ENCODE measurements at places on chromosomes 6 and 20.

DNA sequence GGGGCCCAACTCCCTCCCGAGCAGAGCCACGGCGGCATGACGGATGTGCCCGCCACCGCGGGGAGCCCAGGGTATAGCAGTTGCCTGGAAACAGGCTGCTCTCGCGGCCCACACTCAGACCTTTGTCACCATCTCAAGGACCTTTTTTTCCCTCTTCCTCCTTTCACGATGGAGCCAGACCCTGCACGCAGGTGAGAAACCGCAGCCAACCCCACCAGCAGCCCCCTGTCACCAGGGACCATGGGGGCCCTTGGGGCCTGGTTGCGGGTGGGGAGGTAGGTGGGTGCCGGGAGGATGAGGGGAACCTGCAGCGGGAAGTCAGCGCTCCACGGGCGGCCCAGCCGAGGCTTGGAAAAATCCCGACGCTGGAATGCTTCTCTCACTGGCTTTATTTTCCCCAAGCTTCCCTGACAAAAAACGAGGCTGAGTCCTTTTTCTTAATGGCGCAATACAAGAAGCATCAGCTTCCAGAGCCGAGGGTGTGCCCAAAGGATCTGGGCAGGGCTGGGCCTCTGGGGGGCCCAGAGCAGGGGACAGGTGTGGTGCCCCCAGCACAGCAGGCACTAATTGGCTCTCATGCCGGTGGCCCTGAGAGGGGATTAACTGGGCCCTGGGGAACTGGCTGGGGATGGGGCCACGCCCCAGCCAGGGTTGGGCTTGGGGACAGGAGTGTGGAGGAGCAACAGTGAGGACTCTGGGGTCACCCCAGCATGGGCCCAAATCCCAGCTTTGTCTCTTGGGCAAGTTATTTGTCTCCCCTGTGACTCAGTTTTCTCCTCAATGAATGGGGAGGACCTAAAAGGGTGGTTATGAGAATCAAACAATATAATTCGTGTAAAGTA is 23.9 kb downstream of the NOL4L start:
- DNase-seq: no peak

- peak; percentile 97 for DNase-seq
Measured at GRCh38 chr20:35008411-35009342, 53.0 kb downstream of the MYH7B start.

GRCh38 chr20:5862703-5863039 is 87.7 kb downstream of the TRMT6 start:
- no peak for DNase-seq

DNA sequence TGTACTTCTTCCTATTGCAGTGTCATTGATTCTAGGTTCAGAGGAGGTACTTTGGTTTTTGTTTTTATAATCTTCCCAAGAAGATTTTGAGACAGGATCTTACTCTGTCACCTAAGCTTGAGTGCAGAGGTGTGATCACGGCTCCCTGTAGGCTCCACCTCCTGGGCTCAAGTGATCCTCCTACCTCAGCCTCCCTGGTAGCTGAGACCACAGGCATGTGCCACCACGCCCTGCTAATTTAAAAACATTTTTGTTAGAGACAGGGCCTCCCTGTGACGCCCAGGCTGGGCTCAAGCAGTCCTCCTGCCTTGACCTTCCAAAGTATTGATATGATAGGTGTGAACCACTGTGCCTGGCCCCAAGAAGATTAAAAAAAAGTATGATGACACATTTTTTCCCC is 3.4 kb upstream of the SLC17A5 start:
- DNase-seq: no peak

GRCh38 chr20:37544386-37544785 is 16.7 kb upstream of the BLCAP start:
- no peak for DNase-seq

DNA sequence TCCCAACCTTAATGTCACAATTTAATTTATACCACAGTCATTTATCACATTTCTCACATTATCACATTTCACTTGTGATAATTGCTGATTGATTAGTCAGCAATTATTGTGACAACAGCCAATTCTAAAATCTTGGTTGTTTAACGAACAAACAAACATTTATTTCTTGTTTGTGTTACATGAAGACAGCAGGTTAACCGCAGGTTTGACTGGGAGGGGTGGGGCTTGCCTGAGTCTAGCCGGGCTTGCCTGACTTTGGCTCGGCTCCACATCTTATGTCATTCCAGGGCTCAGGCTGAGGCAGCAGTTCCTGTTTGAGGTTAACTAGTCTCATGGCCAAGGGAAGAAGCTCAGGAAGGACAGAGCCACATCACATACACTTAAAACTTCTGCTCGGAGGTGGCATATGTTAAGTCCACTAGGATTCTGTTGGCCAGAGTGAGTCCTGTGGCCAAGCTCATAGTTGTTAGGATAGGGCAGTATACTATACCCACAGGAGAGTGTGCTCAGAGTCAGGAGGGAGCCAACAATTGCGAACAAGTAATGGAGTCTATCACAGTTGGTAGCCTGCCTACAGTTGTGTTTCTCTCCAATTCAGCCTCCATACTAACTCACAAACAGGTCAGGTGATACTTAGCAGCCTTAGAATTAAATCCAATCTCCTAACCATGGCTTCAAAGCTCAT is 90.0 kb upstream of the IFNGR1 start:
- DNase-seq: peak; percentile 18

DNA sequence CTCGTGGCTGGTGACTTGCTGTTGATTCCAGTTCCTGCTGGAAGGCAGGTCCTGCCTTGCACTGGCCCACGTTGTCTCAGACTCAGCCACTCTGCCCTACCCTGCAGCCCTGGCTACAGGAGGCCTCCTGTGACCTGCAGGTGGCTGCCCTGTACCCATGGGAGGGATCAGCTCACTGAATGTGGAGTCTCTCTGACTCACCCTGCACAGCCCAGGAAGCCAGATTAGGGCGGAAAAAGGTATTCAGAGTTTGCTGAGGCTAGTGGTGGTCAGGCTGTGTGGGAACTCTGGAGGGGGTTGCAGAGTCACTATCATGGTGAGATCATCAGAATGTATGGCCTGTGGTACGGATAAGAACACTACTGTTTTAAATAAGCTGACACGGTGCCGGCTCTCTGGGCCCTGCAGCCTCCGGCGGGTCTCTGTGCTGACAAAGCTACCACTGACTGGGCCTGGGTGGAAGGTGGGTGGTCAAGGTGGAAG is 24.7 kb upstream of the PYGB start:
- DNase-seq: no peak

GRCh38 chr20:54623991-54624569 is 148.7 kb downstream of the DOK5 start:
- DNase-seq: no peak

DNA sequence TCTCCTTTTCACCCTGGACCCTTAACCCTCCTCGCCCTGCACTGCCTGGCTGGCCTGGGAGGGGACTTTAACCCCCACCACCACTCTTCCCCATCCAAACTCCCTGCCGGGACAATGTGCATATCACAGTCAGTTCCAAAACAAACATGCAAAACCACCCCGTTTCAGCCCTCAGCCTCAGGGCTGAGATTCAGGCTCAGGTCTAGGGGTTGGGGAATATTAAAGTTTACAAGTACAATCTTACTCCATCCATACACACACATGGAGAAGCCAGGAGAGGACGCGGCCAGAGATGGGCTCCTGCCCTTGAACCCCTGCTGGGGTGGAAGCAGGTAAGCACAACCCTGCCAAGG is 534 bp downstream of the KIAA1755 start:
- DNase-seq: no peak

- DNase-seq: no peak
Measured at GRCh38 chr6:119171864-119172588, 93.6 kb upstream of the FAM184A start.

DNA sequence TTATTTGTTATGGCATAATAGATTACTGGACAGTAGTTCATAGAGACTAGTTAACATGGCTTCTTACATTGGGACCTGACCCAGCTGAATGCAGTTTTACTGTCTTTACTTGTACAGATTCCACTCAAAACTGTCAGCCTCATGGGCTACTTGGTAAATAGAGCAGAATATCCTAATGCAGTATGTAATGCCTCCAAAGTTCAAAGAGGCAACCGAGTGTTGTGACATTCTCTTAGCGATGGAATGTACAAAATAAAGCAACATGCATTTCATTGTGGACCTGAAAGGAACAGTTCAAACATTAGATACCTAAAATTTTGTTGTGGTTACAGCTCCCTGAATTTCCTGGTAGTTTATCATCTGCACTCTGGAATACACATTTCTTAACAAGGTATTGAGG is 29.1 kb upstream of the RGS17 start:
- no peak for DNase-seq

- DNase-seq: peak; percentile 16
Measured at GRCh38 chr6:165987483-165988301, 180.0 kb downstream of the TBXT start.

DNA sequence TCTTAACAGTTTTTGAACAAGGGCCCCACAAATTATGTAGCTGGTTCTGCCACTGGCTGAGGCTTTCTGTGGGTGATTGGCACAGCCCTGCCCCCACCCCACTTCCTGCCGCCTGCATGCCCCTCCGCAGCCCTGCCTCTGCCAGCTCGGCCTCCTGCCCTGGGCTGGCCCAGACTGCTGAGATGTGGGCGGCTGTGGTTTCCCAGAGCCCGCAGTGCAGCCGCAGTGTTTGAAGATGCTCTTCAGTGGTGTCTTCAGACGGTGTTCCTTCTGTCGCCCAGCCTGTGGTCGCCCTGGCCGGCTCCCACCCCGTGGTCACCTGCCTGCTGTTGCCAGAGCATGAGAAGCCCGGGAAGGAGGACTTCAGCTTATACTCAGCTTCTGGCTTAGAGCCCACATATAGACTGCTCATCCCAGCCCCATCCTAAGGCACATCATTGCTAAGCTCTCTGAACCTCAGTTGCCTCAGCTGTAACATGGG is 154.3 kb downstream of the VEGFA start:
- no peak for DNase-seq

- DNase-seq: no peak
Measured at GRCh38 chr6:158290659-158291058, 21.6 kb upstream of the TULP4 start.

- DNase-seq: no peak
Measured at GRCh38 chr6:119626884-119627619, 277.5 kb upstream of the MAN1A1 start.

- no peak for DNase-seq
Measured at GRCh38 chr6:128421788-128422187, 98.6 kb downstream of the PTPRK start.

- no peak for DNase-seq
Measured at GRCh38 chr6:51184046-51184445, 365.4 kb downstream of the TFAP2B start.

DNA sequence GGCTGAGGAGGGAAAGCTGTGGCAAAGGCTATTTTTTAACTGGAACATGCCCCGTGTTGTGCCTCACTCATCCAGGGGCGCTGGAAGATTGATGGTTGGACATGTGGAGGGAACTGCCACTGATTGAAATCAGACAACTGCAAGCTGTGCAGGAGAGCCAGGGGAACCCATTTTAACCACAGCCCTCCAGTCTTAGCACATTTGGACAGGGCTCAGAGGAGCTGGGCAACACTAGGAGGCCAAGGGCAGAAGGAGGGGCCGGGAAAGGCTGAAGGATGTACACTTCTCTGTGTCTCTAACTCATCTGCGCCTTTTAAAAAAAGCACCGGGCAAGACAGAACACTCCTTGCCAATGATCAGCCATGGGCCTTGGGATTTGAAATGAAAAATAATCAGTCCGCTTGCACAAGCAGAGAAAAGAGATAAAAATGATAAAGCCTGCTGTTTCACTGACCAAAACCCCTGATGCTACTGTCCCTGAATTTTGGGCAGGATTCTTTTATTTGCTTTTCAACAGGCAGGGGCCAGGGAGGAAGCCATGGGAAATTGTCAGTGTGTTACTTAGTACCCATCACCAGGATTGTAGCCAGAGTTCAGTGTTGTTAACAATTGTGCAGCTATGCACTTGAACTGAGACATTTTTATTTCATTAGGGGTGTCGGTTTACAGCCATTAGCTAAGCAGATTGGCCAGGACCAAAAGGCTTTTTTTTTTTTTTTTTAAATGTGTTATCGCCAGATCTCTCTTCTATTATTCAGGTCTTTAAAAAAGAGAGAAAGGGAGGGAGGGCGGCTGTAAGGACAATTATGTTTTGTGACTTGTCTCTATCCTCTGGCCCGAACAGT is 109.3 kb upstream of the EYA4 start:
- DNase-seq: peak; percentile 63

DNA sequence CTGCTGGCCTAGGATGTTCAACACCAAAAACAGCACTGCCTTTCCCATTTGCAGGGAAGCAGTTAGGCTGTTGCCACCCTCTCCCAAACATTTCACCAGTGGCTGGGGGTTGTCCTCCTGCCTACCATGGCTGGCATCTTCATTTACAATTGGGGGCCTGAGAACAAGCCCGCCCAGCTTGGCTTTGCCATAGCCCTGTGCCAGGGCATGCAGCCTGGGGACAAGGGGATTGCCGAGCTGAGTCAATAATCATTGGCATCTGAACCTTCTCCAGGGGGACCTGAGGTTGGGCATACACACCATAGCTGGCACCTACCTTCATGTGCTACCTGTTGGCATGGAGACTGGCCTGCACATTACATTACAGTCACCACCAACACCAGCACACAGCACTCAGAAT is 345.1 kb downstream of the KHDRBS2 start:
- no peak for DNase-seq

DNA sequence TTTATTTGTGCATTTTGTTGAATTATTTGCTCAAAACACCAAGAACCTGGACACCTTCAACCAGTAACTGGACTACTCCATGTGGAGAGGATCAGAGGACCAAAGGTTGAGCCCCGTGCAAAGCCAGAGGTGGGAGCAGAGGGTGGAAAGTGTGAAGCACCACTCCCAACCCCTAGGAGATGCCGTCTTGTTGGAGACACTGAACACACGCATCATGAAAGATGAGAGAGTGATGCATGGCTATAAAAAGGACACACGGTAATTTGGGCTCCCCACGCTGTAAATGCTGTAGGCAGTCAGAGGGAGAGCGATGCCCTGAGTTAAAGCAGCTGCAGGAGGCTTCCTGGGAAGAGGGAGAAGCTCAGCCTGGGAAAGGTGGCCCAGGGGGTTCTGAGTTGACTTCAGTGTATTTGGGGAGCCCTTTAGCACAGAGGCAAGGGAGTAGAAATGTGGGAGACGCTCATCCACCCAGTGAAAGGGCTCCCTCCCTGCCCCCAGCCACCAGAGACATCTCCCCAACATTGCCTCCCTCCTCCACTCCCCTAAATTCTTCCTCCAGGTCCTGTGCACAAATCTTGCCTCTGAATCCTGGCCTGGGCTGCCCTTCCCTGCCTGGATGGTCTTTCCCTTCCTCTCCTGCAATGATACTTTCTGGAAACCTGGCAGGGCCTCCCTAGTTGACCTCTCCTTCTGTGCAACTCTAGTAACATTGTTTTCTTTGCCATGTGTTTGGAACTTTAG is 55.8 kb upstream of the IYD start:
- no peak for DNase-seq

GRCh38 chr6:105733556-105734162 is 330.8 kb upstream of the PREP start:
- DNase-seq: no peak

DNA sequence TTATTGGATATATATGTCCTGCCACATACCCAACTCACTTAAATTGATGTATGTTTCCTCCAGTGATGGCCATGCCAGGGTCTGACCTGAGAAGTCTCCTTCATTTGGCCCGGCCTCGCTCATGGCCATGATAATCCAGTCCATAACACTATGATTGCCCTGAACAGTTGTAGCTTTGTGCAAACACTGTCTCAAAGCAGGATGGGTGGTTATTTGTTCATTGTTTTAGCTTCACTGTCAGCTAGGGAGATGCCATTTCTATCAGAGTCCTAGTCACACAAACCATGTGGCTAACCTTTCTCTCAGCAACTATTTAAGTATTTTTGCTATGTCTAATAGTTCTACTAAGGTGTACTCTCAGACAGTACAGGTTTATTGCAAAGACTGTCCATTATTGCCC is 47.6 kb upstream of the ZNF337 start:
- no peak for DNase-seq
